Small intestine (tissue), 16 donors: ENCODE measurements at places on chromosomes 12 and 14. TPM values are rescaled to one million over a fixed set of nuclear protein-coding genes. Genes with fewer than 3 reads are reported as not detected.

DNA sequence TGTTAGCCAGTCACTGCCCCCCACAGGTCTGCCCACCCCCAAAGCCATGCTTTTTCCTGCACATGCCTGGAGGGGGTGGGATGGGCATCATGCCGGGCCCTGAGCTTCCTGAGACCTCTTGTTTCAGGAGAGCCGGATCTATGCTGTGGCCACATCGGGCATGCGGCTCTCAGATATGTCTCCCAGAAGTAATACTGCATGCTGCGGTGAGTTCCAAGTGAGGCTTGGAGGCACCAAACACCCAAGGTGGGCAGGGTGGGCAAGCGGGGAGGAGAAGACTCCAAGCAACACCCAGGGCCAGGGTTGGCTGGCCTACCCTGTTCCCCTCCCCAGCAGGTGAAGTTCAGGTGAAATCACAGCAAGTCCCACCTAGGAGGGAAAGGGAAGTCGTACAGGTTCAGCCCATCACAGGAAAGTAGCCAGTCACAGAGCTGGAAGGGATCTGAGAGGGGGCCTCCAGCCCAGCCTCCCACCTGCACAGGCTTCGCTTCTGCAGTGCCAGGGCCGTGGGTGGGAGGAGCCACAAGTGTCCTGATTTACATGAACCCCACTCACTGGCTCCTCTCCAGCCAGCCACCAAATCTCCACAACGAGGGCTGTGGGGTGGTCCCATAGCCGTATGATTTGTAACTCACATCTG is 30.9 kb downstream of the PIGH start:
- DNase-seq = no peak
- no peaks in the 10 kb centered on the region for H3K27me3 ChIP-seq
- no peak overlapping the region for H3K27ac ChIP-seq
- no peak overlapping the region for H3K4me3 ChIP-seq
- H3K4me1 ChIP-seq = no peaks in the 10 kb centered on the region

GRCh38 chr12:93156086-93156716 is 221.5 kb upstream of the NUDT4 start:
- no peaks in the 10 kb centered on the region for H3K36me3 ChIP-seq
- no peaks in the 10 kb centered on the region for H3K27me3 ChIP-seq
- H3K4me3 ChIP-seq = no peak overlapping the region
- peak; percentile 32 for DNase-seq

- H3K27me3 ChIP-seq = no peaks in the 10 kb centered on the region
- no peak overlapping the region for H3K4me3 ChIP-seq
- H3K27ac ChIP-seq = no peak overlapping the region
- no peaks in the 10 kb centered on the region for H3K4me1 ChIP-seq
These were observed 34.6 kb downstream of the EP400 start for GRCh38 chr12:131984334-131984733.

DNA sequence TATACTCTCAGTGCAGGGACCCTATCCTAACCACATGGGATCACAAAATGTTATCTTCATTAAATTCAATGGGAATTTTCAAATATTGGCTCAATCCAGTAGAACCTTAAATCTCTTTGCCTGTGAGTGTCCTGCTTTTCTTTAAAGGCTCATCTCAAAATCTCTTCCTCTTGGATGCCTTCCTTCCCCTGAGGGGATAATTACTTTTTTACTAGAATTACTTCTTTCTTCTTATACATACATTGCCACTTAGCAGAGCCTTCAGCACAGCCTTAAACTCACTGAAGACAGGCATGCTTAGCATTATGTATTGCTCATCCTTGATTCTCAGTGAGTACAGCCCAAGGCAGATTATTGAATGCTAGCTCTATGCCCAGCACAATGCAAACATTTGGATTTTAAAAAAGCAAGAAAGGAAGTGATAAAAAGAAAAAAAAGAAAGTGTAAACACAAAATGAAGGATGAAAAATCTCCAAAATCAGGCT is 1918.0 kb upstream of the FLRT2 start:
- H3K4me1 ChIP-seq = no peaks in the 10 kb centered on the region
- DNase-seq = no peak
- no peak overlapping the region for H3K27ac ChIP-seq
- no peaks in the 10 kb centered on the region for H3K27me3 ChIP-seq

DNA sequence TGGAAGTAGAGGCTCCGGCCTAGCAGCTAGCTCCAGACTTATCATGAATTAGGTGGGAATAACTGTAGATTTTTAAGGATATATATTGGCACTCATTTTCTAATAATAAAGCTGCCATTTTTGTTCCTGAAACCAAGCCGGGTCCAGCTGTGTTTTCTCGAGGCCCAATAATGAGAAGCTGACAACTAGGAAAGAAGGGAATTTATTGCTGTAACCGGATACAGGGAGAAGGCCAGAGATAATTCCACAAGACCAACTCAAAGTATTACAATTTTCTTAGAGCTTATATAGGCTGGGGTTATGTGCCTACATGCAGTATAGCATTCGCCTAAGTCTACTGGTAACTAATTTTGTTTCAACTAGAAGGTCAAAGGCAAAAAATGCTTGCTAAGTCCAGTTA is 122.3 kb upstream of the FBXO33 start:
- H3K27me3 ChIP-seq = no peaks in the 10 kb centered on the region
- no peaks in the 10 kb centered on the region for H3K36me3 ChIP-seq
- DNase-seq = no peak
- no peak overlapping the region for H3K27ac ChIP-seq

GRCh38 chr12:6082613-6083012 is 41.9 kb downstream of the VWF start:
- no peak overlapping the region for H3K4me3 ChIP-seq
- H3K27me3 ChIP-seq = no peaks in the 10 kb centered on the region
- H3K27ac ChIP-seq = no peak overlapping the region
- H3K4me1 ChIP-seq = peaks cover 25% of the 10 kb centered on the region

- no peaks in the 10 kb centered on the region for H3K4me1 ChIP-seq
- H3K4me3 ChIP-seq = no peak overlapping the region
- H3K36me3 ChIP-seq = peaks cover 4% of the 10 kb centered on the region
- DNase-seq = peak; percentile 24
- no peaks in the 10 kb centered on the region for H3K27me3 ChIP-seq
- no peak overlapping the region for H3K27ac ChIP-seq
These were observed 26.8 kb upstream of the BMAL2 start for GRCh38 chr12:27305673-27306456.

DNA sequence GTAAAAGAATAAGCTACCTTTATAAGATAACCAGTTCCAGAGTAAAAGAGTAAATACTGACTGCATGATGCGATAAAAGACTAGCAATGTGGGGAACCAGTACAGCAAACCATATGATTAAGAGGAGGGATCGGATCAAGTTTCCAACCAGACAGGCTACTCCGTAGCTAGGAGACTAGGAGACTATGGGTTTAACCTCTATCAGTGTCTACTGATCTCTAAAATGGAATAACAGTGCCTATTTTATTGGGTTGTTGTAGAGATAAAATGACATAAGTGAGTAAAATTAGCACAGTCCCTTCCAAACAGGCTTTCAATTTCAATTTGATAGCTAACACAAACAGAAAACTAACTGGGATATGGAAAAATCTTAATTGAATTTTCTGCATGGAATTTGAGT is 76.0 kb downstream of the PAWR start:
- H3K4me1 ChIP-seq = no peaks in the 10 kb centered on the region
- H3K27ac ChIP-seq = no peak overlapping the region
- no peaks in the 10 kb centered on the region for H3K27me3 ChIP-seq
- no peaks in the 10 kb centered on the region for H3K36me3 ChIP-seq

DNA sequence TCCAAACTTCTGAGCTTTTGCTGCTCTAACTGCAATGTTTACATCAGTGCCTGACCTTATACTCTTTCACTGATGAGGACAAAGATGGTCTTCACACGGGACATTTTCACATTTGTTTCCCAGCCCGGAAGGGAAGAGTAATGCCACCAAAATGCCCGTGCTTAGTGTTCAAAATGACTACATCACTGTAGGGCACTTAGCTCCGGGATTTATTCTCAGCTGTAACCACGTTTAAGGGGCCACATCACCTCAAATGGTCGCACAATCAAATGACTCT is 2.9 kb downstream of the GSG1 start:
- H3K4me1 ChIP-seq = peaks cover 37% of the 10 kb centered on the region
- H3K27me3 ChIP-seq = no peaks in the 10 kb centered on the region
- no peaks in the 10 kb centered on the region for H3K36me3 ChIP-seq
- no peak overlapping the region for H3K4me3 ChIP-seq

- H3K36me3 ChIP-seq = no peaks in the 10 kb centered on the region
- peak within 1 kb of the TSS; percentile 72 for H3K4me3 ChIP-seq
- peak within 1 kb of the TSS; percentile 57 for H3K27ac ChIP-seq
- DNase-seq = no peak
- peaks cover 6% of the 10 kb centered on the region for H3K27me3 ChIP-seq
These were observed at the start of gene SH2B3 for GRCh38 chr12:111405859-111406473. Gene SH2B3, plus strand, starts transcription at chr12:111405923. Its CDS starts 12,223 bp downstream, at chr12:111418146.

DNA sequence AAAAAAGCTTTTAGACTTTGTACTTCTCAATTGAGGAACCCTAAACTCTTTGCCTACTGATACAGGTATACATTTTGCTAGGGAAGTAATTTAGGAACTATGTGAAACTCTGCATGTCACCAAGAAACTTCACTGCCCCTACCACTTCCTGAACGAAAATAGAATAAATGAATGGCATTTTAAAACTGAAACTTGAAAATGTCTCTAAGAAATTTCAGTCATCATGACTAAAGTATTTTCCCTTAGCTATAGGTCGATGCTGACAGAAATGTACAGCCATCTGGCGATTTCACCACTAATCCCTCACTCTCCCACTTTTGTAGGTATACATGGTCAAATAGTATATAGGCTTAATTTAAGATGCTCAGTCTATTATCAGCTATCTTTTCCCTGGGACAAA is 194.9 kb upstream of the SYT10 start:
- no peak for DNase-seq
- H3K27ac ChIP-seq = no peak overlapping the region
- no peaks in the 10 kb centered on the region for H3K36me3 ChIP-seq

DNA sequence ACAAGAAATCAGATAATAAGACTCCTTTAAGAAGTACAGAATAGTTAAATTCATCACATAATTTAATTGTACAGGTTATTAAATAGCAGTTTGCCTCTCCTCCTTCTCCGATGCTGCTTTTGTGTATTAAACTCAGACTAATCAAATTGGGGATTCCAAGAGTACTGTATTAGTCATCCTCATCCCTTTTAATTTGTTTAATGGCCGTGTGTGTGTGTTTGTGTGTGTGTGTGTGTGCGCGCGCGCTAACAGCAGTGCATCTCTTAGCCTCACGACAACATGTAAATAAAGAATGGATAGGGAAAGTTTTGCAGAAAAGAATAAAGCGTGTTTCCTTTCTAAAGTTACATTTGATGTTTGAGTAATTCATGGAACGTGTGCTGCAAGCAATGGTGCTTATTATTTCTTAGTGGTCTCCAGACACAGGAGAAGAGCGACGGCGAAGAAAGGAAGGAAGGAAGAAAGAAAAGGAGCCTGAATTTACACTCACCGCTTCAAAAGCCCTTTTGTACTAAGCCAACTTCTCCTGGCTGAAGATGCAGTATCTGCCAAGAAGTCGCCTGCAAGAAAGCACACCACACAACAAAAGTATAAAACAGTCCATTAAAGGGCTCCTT is 220.3 kb downstream of the ASCL1 start:
- no peaks in the 10 kb centered on the region for H3K4me1 ChIP-seq
- H3K4me3 ChIP-seq = no peak overlapping the region
- no peaks in the 10 kb centered on the region for H3K27me3 ChIP-seq
- DNase-seq = no peak

- DNase-seq = no peak
- H3K4me3 ChIP-seq = no peak overlapping the region
- no peak overlapping the region for H3K27ac ChIP-seq
- no peaks in the 10 kb centered on the region for H3K4me1 ChIP-seq
These were observed 237.7 kb downstream of the GXYLT1 start for GRCh38 chr12:41907021-41907420.

DNA sequence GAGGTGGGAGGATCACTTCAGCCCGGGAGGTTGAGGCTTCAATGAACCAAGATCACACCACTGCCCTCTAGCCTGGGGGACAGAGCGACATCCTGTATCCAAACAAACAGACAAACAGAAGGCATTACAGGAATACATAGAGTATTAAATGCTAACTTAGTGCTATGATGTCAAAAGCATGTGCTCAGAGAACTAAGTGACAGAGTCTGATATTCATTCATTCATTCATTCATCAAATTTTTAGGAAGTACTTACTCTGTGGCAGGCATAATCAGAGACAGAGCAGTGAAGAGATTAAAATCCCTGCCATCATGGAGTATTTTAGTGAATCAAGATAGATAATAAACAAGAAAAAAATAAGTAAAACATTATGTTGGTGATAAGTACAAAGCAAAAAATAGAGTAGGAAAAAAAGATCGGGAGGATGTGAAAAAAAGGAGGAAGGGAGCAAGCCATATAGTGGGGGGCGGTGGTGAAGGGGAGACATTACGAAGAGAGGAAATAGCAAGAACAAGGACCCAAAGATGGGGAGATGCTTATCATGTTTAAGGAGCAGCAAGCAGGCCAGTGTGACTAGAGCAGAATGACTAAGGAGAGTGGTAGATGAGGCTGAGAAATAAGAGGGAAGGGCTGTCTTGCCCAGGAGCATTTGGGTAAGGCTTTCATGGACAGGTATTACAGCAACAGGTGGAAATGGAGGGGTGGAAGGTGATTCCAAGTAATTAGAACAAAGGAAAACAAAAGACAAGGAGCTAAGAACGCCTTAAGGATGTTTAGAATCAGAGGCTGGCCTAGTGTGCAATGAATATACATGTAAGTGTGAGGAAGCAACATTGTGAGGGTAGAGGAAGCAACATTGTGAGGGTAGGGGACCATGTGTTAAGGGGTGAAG is 2.8 kb downstream of the MAP4K5 start:
- no peak overlapping the region for H3K4me3 ChIP-seq
- H3K4me1 ChIP-seq = peaks cover 4% of the 10 kb centered on the region
- no peak overlapping the region for H3K27ac ChIP-seq
- no peak for DNase-seq

- H3K27me3 ChIP-seq = no peaks in the 10 kb centered on the region
- DNase-seq = peak; percentile 22
- H3K36me3 ChIP-seq = no peaks in the 10 kb centered on the region
These were observed 11.3 kb upstream of the KRT8 start for GRCh38 chr12:52916216-52916615.

DNA sequence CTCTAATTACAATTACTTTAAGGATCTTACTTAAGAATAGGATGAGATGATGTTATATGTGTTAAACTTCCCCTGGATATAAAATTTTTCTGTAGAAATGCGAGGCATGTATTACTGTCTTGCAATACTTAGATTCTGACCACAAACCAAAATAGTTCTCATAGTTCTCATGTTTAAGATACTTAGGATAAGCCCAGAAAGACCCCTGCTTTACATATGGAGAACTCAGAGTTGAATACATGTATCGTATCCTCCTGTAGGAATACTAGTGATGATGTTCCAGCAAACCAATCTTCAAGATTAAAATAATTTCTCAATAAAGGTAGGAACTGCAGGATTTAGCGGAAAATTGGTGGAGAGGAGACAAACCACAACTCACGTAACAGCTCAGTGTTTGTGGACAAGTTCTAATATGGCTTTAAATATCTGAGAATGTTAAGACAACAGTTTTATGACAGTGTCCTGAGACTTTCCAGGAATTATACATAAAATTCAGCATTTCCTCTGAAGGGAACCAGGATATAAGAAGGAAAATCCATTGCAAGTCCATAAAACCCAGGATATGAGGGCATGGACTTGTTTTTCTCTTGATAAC is 114.7 kb upstream of the CRY1 start:
- no peak overlapping the region for H3K4me3 ChIP-seq
- no peaks in the 10 kb centered on the region for H3K36me3 ChIP-seq
- H3K27ac ChIP-seq = no peak overlapping the region
- H3K4me1 ChIP-seq = no peaks in the 10 kb centered on the region
- DNase-seq = no peak

CHFR gene
- polyA plus RNA-seq = 35.9 TPM

PKP2 gene
- polyA plus RNA-seq = 31.3 TPM

HPD gene
- polyA plus RNA-seq = not detected

BATF gene
- polyA plus RNA-seq = 4.0 TPM

AKAP6 gene
- polyA plus RNA-seq = 3.6 TPM

MYBPC1 gene
- 0.16 TPM for polyA plus RNA-seq

BDKRB2 gene
- 7.7 TPM for polyA plus RNA-seq

GAS2L3 gene
- 4.8 TPM for polyA plus RNA-seq
